ENCODE measurements at places on chromosomes 5 and 9.

DNA sequence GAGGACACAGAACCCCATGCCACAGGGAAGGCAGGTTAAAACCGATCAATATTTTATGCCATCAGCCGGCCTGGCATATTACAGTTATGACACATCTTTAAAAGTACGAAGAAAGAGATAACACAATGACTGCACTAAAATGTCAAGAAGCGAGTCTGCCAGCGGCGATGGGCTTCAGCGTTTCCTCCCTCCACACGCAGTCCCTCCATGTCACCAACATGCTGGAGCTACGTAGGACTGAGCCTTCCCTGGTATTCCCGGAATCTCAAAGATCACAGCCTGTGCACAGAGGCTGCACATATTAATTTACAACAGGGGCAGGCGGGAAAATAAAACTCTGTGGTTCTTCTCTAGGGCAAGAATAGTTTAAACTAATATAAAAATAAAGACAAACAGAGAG is 257.7 kb downstream of the IRX1 start:
- DNase-seq, result no peak

GRCh38 chr9:84238652-84239051 is 101.9 kb downstream of the SLC28A3 start:
- DNase-seq, result no peak

DNA sequence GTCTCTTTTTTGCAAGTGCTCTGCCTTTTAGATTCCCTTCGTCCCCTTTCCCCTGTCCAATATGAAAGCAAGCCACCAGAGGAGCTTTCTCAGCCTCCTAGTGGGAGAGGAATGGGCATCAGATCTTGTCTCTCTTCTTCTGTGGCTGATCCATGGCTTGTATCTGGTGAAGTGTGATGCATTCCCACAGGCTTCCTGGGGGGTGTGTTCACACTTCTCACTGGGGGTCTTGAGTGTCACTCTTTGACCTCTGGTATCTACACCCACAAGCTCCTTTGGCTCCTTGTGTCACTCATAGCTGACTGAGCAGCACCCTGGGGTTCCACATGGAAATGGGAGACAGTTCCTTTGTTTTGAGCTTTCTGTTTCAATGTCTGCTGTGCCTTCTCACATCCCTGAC is 411.5 kb downstream of the GADD45G start:
- no peak for DNase-seq

DNA sequence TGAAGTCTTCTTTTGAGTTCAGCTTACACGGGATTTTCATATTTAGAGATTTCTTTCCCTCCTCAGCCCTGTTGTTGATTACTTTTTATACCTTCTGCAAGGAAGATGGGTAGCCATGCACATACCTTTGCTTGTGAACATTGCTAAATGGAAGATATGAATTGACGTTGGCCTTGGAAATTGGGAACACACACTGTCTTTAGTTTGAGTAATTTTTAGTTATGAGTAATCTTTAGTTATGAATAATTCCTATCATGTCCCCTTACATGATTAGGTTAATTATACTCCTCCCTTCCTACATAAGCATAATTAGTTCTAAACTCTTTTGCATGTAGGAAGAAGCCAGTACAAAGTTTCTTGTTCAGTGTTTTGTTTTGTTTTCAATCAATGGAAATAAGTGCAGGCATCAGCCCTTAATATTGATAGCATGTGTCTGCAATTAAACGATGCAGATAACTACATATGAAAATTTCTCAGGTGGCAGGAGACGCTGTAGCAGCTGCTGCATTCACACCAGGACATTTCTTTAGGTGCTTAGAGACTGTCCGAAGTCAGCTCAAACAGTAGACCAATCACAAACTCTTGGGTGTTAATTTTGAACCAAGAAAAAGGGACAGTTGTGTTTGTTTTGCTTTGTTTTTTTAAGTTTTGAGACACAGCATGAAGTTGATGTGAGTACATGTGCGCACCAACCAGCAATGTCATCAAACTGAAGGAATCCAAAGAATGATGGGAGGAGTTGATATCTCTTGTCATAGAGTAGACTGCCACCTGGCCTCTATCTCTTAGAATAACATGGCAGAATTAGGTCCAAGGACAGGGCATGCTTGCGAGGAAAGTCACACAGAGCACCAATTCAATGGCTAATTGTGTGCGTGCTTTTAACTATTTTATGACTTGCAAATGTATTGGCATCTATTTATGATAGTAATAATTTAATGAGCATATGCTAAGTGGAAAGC is 51.4 kb downstream of the SMARCA2 start:
- DNase-seq, result no peak

DNA sequence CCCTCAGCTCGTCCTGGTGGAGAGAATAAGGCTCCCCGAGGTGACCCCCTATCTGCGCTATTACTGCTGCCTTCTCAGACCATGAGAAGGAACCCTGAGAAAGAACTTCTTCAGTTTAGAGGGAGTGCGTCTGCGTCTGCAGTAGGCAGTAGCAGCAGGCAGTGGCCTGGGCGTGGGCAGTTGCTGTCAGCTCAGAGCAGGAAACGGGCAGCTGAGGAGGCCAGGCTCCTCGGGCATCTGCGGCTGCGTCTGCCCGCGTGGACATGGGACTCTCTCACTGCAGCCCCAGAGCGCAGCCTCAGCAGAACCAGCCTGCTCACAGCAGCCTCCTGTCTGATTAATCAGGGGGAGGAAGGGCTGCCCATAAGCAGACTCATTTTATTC is 49.8 kb upstream of the FCN1 start:
- DNase-seq, result no peak

- DNase-seq, result no peak
Observed at GRCh38 chr9:112494153-112494552, 7.5 kb downstream of the KIAA1958 start.

- no peak for DNase-seq
Observed at GRCh38 chr5:157808043-157808442, 50.9 kb downstream of the CLINT1 start.

- no peak for DNase-seq
Observed at GRCh38 chr9:130854092-130854491, 19.0 kb downstream of the ABL1 start.

GRCh38 chr5:122723606-122724352 is 51.1 kb upstream of the SNX2 start:
- DNase-seq, result no peak

DNA sequence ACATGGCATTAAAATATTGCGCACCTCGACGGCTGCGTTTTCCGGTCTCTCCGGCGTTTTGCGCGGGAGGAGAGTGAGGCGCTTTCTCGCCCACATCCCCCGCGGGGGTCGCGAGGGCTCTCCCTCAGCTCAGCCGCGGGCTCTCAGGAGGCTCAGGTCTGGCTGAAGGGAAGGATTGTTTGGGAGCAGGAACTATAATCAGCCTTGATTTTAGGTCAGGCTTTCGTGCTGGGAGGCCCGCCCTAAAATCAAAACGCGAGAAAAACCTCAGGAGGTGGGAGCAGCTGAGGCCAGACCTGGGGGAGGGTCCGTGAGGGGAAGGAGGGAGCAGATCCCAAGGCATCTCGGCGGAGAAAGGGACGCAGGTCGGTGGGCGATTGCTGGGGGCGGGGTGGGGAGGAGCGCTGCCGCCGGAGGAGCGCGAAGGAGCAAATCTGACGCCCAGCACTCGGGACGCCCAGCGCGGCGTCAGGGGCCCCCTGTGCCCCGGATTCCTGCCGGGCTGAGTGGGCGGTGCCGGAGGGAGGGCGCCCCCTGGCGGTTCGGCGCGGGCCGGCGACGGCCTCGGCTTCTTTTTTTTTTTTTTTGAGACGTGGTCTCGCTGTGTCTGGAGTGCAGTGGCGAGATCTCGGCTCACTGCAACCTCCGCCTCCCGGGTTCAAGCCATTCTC is 18.7 kb upstream of the RNF130 start:
- DNase-seq, result peak; percentile 83

GRCh38 chr5:71932655-71933338 is 174.5 kb upstream of the MAP1B start:
- DNase-seq, result no peak

DNA sequence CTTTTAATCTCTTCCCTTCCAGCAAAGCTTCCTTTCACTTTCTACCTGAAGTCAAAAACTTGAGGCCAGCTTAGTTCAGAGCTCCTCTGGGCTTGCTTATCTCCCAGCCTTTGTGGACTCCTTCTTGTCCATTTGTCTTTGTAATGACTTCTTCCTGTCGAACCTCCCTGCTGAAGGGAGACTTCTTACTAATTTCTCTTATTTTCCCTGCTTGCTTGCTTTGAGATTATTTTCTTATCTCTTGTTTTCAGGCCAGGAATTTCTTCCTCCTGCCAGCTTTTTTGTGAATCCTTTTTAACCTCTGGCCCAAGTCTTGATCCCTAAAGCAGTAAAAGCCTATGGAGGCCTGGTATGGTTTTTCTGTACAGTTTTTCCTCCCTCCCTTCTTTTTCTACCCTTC is 46.8 kb upstream of the DHFR start:
- DNase-seq, result no peak

GRCh38 chr5:68968429-68968828 is 125.4 kb upstream of the SLC30A5 start:
- no peak for DNase-seq

- no peak for DNase-seq
Observed at GRCh38 chr9:79053598-79053997, 518.2 kb upstream of the TLE4 start.

DNA sequence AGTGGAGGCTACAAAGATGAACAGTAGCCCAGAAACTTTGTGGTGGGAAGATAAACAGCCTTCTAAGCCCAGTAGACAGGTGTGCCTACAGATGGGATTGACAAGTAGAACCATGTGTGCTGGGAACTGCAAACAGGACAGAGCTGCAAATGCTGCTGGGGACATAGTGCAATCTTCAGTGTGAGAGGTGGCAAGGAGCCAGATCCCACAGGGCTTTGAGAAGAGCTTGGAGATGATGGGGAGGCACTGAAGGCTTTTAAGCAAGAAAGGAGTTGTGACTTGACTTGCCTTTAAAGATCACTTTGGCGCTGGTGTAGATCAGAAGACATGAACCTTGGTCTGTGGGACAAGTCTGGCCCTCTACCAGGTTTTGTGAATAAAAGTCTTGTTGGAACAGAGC is 675.2 kb downstream of the ACTL7B start:
- no peak for DNase-seq

GRCh38 chr9:78866207-78867132 is 569.5 kb downstream of the PSAT1 start:
- DNase-seq, result no peak

- DNase-seq, result no peak
Observed at GRCh38 chr9:113602126-113603047, 138.9 kb downstream of the RGS3 start.

DNA sequence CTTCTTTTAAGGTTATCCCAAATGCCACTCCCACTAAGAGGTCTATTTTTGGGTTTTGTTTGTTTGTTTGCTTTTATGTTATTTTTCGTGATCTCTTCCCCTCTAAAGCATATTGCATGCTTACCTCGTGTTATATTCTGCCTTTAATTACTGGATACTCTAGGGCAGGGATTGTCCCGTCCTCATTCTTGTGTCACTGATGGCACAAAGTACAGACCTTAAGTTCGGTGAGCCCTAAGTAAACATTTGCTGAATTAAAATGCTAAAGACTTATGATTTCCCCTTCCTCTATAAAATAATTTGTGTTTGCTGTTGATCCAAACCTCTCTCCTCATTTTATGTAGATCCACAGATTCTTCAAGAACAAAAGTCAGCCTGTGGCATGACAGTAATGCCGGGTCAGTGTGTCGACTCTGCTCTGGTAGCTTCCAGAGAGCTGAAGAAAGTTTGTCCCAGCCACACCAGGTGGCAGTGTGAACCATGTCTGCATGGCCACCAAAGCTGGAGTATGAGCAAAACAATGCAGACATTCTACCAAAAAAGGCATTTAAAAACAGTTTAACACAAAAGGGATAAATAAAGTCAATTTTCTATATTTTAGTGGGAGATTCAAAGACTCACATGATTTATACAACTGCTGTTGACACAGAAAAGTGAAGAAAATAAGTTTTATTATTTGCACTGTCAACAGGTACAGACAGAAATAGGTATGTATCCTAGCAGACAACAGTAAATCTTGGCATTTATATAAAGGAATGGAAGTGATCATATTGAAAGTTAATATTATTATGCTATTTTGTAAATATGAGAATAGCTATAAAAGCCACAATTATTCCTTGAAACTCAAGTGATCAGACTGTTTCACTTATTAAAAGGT is 17.9 kb upstream of the POC5 start:
- DNase-seq, result no peak

DNA sequence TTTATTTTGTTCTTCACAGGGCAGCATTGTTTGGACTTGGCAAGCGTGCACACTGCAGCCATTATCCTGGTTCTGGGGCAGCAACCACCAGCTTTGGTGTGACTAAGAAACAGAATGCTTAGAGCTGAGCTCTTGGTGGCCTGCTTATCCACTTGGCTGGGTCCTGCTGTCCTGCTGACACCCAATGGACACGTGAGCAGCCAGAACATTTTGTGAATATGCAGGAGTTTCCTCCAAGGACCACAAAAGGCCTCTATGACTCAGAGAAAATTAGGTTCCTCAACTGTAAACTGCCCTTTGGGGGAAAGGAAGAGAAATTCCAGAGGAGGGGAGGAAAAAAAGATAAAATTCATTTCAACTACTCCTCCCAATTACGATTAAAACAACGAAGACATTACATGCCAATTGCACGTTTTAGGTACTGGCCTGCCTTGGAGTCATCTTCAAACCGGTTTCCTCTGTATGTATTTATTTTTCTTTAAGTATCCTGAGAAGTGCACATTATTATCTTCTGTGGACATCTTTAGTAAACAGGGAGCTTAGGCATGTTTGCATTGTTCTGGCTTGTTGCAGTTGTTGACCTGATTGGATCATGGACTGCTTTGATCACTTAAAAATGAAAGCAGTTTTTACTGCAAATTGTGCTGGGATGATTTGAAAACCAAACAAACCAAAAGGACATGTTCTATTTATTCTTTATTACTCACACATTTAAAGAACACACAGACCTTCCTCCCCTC is 82.3 kb upstream of the TLE4 start:
- no peak for DNase-seq

DNA sequence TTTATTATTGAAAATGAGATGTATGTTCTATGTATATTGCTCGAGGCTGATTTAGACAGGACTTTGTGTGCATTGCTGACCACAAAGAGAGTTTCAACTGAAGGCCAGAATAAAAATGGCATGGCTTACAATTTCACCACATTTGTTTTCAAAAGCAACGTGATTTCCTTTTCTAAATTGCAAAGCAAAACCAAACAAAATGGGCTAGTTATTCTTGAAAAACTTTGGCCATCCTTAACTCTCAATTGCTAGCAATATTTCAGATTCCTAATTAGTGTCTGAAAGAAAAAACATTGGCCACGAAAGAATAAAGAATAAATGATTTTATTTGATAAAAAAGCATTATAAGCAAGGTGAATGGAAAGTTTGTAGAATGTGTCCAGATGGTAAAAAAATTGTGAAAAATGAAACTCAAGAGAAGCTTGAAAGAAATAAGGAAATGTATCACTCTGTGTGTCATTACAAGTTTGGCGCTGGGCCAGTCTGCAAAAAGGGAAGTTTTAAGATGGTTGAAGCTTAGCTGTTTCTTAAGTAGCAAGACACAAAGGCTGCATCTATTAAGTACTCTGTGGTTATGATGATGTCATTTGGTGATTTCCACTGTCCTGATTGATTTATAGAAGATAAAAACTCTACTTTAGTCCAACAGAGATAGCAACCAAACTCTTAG is 89.2 kb upstream of the PRLR start:
- DNase-seq, result no peak

GRCh38 chr5:153629027-153629895 is 138.8 kb downstream of the GRIA1 start:
- no peak for DNase-seq
